Kidney capillary endothelial cell (primary cell): ENCODE measurements at places on chromosomes 4 and X.

DNA sequence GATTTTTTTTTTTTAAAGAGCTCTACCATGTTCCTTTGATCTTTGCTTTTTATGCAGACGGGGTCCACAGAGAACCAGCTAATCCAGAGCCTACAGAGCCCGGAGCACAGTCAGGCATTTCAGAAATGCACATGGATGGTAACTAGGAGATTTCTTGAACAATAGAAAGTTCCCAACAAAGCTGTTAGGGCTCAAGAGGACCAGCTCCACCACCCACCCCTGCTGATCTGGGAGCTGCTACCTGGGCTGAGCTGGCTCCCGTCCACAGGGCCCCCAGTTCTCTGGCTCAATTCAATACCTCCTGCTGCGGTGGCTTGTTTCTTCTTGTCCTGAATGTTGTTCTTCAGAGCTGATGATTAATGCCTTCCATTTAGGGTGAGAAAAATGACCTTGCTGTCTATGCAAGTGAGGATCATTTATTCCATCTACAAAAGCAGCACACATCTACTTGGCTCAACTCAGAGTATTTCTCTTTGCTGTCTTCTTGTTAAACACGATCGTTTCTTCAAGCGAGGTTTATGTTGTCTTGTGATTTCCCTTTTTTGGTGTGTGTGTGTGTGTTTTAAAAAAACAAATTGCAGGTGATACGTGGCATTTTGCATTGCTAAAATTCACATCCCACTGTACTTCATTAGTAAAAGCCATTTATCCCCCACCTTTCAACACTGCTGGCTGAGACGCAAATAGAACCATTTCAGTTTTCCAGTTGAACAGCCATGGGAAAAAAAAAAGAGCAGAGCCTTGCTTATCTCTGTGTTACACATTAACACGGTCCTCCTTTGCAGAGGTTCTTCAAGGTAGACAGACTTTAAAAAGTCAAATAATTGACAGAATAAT is 31.3 kb downstream of the IGFBP7 start:
- no peak for DNase-seq

DNA sequence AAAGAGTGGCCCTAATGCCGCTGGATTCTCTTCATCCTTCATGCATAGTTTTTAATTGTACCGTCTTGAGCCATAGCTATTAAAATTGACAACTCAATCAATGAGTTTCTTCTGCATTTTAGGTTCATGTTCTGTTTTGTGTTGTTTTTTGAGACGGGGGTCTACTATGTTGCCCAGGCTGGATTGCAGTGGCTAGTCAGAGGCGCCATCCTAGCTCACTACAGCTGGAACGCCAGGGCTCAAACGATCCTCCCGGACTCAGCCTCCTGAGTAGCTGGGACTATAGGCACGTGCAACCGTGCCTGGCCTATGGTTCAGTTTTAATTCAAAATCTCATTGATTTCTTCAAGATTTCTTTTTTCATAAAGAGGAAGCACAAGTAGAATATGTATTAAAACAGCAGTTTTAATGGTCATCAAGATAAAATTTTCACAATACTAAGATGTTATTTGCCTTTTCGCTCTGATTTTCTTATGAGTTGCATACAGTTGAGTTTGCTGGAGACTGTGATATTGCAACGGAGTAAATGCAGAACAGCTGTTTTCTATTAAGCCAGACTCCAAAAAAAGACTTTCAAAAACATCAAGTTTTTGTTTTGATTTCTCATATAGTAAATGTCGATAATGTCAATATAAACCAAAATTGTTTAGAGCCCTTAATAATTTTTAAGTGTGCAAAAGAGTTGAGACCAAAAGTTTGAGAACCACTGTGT is 1.1 kb upstream of the STX18 start:
- DNase-seq = no peak

DNA sequence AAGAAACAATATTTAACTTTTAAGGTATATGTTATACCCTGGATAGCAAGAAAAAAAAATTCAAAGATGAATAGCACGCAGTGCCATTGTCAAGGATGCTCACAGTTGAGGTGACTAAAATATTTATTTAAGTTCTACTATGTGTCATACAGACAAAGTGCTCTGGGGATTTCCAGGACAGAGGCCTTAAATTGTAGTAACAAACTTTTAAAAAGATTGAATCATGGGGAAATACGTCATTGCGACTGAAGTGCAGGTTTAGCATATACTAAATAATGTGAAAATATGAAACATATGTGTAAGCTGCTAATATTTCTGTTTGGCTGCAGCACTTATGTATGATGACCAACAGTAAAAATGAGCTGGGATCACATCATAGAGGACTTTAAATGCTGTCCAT is 748.0 kb upstream of the PCDH7 start:
- DNase-seq = no peak

GRCh38 chr4:109559625-109559982 is 442 bp upstream of the MCUB start:
- DNase-seq = peak; percentile 41

DNA sequence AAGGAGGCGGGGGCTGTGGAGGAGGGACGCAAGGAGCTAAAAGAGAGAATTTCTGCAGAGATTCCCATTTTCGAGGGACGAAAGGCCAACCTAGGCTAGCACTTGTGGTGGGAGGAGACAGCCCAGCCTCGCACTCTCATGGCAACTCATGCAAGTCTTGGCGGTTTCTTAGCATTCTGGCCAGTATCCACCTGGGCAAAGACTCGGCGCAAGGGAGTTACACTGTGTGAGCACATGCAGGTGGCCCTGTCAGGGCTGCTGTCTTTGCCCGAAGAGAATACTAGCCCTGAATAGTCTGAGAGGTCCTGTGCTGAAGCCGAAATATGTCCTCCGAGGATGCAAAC is 15.5 kb downstream of the MCF2 start:
- DNase-seq = no peak

DNA sequence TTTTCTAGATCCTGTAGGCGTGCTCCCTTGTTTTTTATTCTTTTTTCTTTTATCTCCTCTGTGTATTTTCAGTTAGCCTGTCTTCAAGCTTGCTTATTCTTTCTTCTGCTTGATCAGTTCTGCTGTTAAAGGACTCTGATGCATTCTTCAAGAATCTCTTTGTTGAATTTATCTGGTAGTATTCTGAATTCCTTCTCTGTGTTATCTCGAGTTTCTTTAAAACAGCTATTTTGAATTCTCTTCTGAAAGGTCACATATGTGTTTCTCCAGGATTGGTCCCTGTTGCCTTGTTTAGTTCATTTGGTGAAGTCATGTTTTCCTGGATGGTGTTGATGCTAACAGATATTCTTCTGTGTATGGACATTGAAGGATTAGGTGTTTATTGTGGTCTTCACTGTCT is 15.3 kb downstream of the RAB33B start:
- DNase-seq = no peak

DNA sequence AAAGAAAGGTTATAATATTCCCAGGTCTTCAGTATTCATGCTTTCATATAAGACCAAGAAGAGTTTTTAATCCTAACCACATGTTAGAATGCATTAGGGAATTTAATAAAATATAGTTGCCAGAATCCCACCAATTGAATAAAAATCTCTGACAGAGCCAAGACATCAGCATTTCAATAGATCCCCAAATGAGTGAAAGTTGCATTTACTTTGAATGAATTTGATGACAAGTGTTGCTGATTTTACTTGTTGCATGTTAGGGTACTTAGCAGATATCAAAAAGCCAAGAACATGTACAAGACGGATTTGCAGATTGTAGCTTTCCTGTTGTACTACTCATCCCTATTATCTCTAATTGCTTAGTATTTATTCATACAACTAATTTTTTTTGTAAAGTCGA is 39.9 kb upstream of the PRR27 start:
- no peak for DNase-seq

DNA sequence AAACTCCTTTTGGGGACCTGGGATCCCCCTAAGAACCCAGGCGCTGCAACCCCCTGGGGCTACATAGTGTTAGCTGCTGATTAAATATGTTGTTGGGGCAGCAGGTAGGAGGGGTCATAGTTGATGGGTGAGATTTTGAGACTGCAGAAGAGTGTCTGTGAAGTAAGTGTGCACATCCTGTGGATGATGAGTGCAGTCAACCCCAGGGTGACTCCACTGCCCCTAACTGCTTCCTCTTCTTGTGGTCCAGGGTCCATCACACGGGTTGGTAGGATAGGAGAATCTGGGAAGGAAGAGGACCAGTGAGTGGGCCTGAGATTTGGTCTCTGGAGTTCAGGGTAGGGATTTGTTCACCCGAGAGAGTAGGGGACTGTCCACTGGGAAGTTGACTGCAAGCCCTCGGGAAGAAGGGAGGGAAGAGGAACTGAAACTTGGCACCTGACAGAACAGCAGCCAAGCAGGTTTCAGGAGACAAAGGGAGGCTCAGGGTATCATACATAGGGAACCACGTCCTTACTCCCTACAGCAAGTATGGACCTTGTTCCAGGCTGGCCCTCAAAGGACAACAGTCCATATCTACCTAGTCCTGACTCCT is 8.5 kb downstream of the DLG3 start:
- no peak for DNase-seq

DNA sequence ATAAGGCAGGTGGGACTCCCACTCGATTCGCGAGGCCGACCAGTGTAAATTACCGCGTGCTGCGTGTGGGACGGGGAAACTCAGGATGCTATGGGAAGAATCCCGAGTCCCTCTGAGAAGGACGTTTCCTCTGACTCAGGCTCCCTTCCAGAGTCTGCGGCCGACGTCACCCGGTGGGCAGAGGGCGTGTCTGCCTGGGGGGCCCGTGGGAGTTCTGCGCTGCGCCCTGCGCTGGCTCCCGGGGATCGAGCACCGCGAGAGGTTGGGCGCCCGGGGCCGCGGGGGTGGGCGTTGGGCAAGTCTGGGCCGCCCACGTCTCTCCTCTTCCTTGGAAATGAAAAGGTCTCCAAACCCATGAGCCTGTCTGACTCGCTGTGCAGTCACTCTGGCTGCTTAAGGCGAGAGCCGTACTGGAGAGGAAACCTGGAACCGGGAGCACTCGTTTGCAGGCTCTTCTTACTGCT is 568 bp downstream of the NIPAL1 start:
- peak; percentile 45 for DNase-seq

GRCh38 chr4:12958436-12958835 is 525.7 kb downstream of the RAB28 start:
- no peak for DNase-seq

GRCh38 chr4:174317531-174317930 is 33.8 kb downstream of the CEP44 start:
- peak; percentile 36 for DNase-seq

GRCh38 chr4:173834151-173834550 is 304.1 kb upstream of the HAND2 start:
- no peak for DNase-seq

DNA sequence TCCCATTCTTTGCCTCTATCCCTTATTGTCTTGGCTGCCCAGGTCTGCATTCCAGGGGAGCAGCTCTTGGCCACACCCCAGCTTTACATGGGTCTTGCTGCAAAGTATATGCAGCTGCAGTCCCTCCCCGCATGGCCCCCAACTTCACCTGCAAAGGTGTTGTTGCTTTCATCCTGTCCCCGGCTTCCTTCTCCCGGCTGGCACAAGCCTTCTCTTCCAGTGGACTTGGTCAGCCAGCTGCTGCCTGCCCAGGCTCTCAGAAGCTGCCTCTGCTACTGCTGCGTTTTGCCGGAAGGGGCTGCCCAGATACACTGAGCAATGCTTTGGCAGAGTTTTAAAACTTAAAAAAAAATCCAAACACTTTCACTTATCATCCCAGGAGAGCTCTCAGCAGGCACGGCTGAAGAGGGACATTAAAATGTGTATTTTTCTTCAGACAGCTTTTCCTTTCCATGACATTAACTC is 121.2 kb upstream of the PDLIM3 start:
- no peak for DNase-seq

DNA sequence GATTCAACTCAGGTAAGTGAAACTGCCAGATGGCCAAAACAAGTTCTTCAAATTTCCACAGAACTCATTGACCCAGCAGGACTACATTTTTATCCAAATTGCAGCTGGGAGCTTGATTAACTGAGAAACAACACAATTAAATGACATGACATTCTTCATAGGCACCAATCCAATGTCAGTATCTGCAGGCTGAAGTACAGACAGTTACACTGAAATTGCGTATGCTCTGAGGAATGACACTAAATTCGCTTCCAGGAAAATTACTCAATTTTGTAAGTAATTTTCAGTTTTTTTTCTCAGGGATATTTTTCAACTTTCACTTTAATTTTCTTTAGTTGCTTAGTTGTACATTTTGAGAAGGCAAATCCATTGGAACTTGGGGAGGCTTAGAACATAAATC is 4.5 kb downstream of the C1GALT1C1 start:
- DNase-seq = no peak

- DNase-seq = no peak
These were observed 184.4 kb upstream of the CASK start for GRCh38 chrX:42107495-42108488.

DNA sequence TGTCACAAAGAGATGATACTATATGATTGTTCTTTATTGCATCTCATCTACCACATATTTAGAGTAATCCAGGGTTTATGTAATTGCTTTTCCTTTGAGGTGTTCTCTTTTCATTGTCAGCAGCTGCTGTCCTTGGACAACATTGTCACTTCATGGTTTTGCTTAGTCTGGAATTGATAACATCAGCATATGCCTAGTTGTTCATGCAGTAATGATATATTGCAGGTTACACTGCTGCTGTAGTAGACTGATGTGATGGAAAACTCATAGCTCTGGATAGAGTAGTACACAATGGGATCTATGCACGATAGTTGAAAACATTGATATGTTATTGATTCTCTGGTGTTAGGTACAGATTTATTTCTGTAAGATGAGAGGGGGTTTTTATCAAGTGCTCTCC is 13.7 kb downstream of the NEIL3 start:
- DNase-seq = no peak

DNA sequence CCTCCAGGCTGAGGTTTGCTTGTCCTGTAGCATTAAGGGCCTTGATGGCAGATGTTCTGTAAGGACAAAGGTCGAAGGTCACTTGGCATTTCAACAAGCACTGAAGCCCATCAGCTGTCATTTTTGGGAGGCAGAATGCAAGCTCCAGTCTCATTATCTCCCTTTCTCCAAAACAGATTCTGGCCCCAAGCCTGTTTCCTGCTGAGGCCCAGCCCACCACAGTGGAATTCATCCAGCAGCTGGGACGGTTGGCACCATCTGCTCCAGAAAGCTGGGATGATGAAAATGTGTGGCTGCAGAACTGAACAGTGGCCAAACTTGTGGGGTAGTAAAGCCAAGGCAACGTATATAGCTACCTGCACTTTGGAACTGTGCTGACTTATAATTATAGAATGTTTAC is 17.7 kb upstream of the PPEF2 start:
- DNase-seq = no peak

GRCh38 chr4:26873391-26874026 is 12.9 kb downstream of the STIM2 start:
- DNase-seq = peak; percentile 48

- DNase-seq = no peak
These were observed 570 bp upstream of the RNF128 start for GRCh38 chrX:106725931-106726330.

GRCh38 chr4:140326395-140326993 is 47.0 kb upstream of the SCOC start:
- DNase-seq = peak; percentile 24

DNA sequence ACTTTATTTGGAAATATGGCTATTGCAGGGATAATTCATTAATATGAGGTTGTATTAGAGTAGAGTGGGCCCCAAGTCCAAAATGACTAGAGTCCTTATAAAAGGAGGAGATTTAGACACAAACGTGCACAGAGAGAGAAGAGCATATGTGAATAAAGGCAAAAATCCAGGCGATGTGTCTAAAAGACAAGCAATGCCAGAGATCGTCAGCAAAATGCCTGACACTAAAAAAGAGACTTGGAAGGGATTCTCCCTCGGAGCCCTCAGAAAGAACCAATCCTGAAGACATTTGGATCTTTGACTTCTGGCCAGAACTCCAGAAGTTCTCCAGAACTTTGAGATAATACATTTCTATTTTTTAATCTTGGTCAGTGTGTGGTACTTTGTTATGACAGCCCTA is 472.1 kb downstream of the NLGN4X start:
- DNase-seq = no peak
